Ecto neural progenitor cell (in vitro differentiated cells): ENCODE measurements at places on chromosomes 1 and 21.

GRCh38 chr1:222048094-222048595 is 306.3 kb upstream of the DUSP10 start:
- DNase-seq, result no peak

DNA sequence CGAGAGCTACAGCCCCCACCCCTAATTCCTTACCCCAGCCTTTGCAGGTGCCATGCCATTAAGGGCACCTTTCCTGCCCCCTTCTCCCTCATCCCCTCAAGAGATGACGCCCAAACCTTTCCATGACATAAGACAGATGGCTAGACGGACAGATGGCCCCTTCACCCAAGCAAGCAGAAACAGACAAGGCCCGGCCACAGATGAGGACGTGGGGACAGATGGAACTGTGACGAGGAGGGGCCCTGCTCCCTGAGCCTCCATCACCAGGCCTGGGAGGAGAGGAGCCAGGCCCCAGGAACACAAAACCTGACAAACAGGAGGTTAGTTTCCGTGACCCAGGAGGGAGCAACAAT is 24.7 kb upstream of the PEF1 start:
- DNase-seq, result no peak

- DNase-seq, result no peak
These were observed 7.4 kb downstream of the CD247 start for GRCh38 chr1:167510881-167511280.

DNA sequence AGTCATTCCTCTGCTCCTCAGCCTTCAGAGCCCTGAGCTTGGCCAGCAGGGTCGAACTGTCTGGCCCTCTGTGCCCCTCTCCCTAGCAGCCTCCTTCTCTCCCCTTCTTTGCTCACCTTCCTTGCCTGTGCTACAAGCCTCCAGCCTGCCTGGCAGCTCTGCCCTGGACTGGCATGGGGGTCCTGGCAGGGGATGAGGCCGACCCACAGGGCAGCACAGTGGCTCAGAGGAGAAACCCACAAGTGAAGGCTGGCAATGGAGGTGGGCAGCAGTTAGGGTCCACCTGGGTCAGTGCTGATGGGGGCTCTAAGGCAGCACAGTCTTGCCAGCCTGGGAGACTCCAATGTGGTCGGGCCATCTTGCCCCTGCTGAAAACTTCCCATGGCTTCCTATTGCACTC is 274.2 kb downstream of the GRIK3 start:
- DNase-seq, result no peak

GRCh38 chr1:91783423-91784170 is 102.4 kb downstream of the TGFBR3 start:
- DNase-seq, result no peak

DNA sequence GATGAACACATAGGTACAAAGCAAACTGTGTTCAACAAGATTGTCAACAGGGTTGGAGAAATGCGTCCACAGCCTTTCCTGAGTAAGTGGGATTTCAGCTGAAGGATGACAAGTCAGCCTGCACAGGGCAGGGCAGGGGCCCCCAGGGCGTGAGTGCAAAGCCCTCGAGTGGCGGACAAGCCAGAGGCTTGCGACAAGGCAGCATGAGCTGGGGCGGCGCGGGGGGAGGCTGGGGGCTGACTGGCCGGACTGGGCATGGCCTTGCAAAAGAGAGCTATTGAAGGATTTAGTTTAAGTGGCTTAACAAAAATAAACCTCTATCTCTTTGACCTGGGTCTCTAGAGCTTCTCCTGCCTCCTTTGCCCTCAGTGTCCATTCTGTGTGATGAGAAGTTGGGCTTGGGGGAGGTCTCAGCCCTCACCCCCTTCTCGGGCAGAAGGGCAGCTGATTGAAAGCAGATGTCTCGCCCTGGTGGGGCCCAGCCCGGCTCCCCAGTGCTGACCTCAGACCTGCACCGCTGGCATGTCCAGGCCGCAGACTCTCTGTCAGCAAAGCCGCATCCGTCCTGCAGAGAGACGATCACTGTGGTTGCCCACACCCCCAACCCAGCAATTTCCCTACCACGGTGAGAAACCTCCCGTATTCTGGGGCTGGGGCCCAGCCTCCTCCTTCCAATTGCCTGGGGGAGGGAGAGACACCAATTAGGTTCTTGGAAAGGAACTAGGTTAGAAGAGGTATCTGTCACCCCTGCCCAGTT is 24.3 kb upstream of the EPS8L3 start:
- DNase-seq, result peak; percentile 48

DNA sequence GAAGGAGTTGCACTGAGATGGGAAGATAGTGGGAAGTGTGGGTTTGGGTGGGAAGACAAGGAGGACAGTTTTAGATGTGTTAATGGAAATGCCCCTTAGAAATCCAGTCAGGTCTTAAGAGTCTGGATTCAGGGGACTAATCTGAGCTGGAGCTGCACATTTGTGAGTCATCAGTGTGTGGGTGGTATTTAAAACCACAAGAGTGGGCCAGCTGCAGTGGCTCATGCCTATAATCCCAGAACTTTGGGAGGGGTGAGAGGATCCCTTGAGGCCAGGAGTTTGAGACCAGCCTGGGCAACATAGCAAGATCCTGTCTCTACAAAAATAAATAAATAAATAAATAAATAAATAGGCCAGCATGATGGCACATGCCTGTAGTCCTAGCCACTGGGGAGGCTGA is 40.9 kb upstream of the SLC6A9 start:
- no peak for DNase-seq

DNA sequence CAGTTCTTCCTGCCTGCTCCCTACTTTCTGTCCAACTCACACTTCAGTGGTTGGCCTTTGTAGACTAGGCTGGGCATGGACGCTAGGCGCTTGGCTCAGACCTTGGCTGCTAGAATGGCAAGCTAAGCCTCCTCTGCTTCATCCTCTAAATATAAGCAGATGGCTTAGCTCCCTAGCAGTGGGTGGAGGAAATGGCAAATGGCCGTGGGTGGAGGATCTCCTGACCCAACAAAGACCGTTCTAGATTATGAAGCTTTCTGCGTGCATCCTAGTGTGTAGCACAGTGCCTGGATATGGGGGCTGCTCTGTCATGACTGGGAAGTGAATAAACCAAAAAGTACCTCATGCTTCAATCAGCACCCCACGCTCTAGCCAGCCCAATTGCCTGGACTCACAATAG is 10.4 kb upstream of the ETV3L start:
- DNase-seq, result peak; percentile 28

DNA sequence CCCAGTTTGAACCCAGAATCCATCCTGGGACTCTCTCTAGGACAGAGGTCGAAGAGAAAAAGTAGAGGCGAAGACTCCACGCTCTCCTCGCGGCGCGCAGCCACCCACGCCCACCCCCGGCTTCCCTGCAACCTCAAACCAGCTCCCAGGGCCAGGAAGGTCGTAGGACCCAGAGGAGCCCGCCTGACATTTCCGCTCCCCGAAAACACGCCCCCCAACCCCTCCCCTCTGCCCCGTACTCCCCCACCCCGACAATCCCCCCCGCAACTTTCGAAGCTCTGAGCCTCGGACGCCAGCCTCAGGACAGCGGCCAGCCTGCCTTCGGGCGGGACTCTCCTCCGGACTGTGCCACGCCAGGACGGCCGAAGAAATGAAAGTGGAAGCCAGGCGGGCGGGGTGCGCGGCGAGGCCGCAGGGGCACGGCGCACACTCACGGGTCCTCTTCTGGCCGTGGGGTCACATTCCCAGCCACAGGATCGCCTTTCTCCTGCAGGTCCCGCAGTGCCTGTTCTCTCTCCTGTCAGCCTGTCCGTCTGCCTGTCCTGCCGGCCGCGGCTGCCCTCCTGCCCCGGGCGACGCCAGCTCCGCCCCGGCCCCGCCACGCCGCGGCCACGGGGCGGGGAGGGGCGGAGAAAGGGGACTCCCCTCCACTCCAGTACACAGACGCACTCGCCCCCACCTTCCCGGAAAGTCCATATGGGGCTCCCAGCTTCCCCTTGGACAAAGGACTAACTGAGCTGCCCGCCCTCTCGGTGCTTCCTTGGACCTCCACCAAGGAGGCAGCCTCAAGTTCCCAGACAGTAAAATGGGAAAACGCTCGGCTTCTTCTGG is at the start of gene MOB3C:
MOB3C (minus strand) TSS at position 535 of the 831 bp plus-strand sequence. CDS start 3,490 bp downstream, outside the sequence.
- peak; percentile 81 for DNase-seq

- no peak for DNase-seq
These were observed 60.2 kb downstream of the RIPK4 start for GRCh38 chr21:41706678-41707077.

- DNase-seq, result no peak
These were observed 97.6 kb downstream of the NOS1AP start for GRCh38 chr1:162166917-162167615.

GRCh38 chr1:87840767-87841166 is 512.1 kb downstream of the LMO4 start:
- DNase-seq, result no peak

DNA sequence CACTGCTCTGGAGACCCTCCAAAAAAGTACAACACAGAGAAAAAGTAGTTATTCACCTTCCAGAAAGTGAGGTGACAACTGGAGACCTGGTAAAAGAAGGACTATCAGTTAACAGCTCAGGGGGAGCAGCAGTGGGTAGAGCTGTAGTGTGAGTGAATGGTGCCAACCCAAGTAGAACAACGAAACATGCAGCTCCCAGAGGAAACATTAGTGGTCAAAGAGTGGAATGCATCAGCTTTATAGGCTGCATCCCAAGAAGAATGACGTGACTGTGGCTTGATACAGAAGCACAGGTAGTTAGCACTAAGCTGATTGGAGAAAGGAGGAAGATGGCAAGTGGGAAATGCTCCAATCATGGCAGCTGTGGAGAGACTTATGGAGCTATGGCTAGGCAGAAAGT is 275.7 kb upstream of the CAMK1G start:
- DNase-seq, result no peak

DNA sequence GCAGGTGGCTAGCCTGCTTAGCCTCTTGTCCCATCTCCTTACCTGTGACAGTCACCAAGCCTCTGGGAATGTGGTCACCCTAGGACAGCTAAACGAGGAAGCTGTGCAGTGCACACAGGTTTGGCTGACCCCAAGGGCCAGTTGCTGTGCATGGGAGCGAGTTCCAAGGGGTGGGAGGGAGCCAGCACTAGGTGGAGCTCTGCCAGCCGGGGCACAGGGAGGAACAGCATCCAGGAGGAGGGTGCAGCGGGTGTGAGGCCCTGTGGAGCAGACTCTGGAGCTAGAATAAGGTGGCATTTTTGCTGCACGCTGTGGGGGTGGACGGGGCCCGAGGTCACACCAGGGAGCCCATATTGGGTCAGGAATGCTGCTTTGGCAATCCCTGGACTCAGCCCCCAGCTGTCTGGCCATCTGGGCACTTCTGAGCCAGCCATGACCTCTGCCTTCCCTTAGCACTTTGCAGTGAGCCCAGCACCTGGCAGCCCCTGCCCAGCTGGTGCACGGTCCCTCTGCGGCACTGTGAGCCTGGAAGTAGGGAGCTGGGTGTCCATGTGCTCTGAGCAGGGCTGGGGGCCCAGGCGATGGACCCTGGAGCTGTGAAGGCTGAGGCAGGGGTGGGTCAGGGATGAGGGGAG is 8.7 kb downstream of the PDXK start:
- DNase-seq, result peak; percentile 48

- DNase-seq, result no peak
These were observed 712.1 kb downstream of the LTN1 start for GRCh38 chr21:28280611-28281010.

GRCh38 chr1:75220072-75220471 is 85.9 kb downstream of the LHX8 start:
- DNase-seq, result no peak

DNA sequence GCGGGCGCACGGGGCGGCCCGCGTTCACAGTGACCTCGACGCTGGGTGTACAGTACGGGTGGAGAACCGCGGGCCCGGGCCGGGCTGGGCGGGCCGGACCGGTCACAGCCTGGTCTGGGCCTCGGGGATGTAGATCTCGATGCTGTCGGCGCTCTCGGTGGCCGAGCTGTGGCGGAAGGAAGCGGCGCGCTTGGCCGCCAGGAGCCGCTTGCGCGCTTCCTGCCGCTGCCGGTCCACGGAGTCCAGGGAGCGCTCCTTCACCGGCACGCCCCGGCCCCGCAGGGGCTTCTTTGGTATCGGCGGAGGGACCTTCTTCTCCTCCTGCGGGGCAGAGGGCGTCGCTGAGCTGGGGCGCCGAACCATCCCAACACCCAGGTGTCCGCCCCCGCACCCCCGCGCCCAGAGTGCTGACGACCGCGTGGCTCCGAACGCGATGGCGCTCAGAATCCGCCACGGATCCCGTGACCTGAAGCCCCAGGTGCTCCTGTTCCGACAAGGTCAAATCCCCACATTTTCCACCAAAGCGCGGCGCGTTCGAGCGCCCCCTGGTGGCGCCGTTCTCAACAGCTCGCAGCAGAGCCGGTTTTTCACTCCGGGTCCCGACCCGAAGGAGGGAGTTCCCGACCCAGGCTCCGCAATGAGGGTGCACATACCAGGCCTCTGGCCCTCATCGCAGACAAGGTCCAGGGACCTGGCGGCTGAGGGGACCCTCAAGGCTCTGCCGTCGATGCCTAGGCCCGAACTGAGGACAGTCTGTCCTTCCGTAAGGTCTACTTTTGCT is 6.6 kb upstream of the SMIM12 start:
- DNase-seq, result peak; percentile 91

DNA sequence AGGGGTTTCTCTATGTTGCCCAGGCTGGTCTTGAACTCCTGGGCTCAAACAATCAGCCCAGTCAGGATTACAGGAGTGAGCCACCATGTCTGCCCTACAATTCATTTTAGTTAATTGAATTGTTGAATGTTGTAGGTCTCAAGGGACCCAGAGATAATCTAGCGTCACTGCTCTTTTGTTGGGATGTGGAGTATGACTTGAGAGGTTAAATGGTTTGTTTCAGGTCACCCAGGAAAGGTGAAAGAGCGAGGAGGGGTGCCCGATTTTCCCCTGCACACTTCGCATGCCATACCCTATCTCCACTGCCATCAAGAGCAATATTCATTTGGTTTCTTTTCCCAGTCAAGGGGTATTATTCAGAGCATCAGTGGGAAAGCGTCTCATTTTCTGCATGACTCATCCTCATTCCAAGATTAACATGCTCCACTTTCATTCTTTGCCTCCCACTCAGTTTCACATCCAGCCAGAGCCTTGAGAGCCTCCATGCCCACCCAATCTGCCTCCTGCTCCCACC is 13.1 kb upstream of the SLC30A1 start:
- DNase-seq, result no peak

DNA sequence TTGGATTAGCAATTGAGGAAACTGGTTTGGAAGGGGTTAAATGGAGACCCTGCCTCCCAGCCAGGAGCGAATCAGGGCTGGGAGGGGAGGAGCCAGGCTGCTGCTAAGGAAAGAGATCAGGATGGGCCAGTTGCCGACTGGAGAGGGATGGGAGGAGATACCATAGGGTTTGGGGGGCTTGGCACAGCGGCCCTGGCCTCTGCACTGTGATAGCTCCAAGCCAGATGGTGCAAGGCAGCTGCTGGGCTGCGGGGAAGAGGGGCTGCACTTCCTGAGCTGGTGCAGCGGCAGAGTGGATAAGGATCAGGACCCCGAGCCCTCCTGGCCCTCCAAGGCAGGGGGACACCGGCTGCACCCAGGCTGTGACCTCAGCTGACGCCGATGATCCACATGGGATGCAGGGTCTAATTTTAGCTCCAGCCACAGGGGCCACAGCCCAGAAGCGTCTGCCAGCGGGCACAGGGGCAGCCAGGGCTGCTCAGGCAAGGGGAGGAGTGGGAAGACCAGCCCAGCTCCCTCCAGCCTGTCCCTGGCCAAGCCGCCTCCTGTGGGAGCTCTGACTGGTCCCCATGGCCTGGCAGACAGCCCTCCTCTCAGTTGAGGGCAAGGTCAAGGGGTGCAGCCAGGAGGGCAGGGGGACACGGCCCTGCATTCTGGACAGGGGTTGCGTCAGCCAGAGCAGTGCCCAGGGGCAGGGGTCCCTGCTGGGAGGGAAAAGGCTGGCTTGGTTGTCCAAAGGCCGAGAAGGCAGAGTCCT is at the start of gene EXTL1:
EXTL1 (plus strand) TSS at position 129 of the 757 bp plus-strand sequence. CDS start 872 bp downstream, outside the sequence.
- peak; percentile 83 for DNase-seq

- DNase-seq, result no peak
These were observed 13.3 kb downstream of the CELA2B start for GRCh38 chr1:15489052-15489736.

GRCh38 chr21:31184459-31184858 is 146.2 kb upstream of the KRTAP19-8 start:
- no peak for DNase-seq
